Karpas-422 (cell line): ENCODE measurements at places on chromosomes 3 and 15. TPM values are rescaled to one million over a fixed set of nuclear protein-coding genes. Genes with fewer than 3 reads are reported as not detected.
A peak's percentile ranks its signal among the peaks of the same experiment; 100 is the strongest.

The MYO5C gene
- total RNA-seq, result 0.22 and 0.58 TPM in 2 replicates

The PLA2G4D gene
- total RNA-seq, result not detected in 2 replicates

The MYEF2 gene
- 50.0 and 53.8 TPM in 2 replicates for total RNA-seq

The REC114 gene
- not detected in 2 replicates for total RNA-seq

- H3K27ac ChIP-seq, result no peak overlapping the region
- H3K4me1 ChIP-seq, result peaks cover 38% of the 10 kb centered on the region
- no peak overlapping the region for H3K4me3 ChIP-seq
- no peak for DNase-seq
Measured at GRCh38 chr3:52539010-52539653, 2.7 kb downstream of the UQCC5 start.

- H3K27me3 ChIP-seq, result no peaks in the 10 kb centered on the region
- no peak for DNase-seq
- no peaks in the 10 kb centered on the region for H3K36me3 ChIP-seq
- no peak overlapping the region for H3K27ac ChIP-seq
- no peaks in the 10 kb centered on the region for H3K4me1 ChIP-seq
- H3K4me3 ChIP-seq, result no peak overlapping the region
Measured at GRCh38 chr3:171429635-171430034, 30.6 kb downstream of the TNIK start.

The FAM3D gene
- total RNA-seq, result not detected in 2 replicates

- H3K4me3 ChIP-seq, result no peak overlapping the region
- peaks cover 25% of the 10 kb centered on the region for H3K36me3 ChIP-seq
- H3K4me1 ChIP-seq, result peaks cover 100% of the 10 kb centered on the region
- no peak for DNase-seq
- peak overlapping the region; percentile 98 for H3K27ac ChIP-seq
- H3K27me3 ChIP-seq, result no peaks in the 10 kb centered on the region
Measured at GRCh38 chr3:16369885-16370284, 104.9 kb downstream of the OXNAD1 start.

- no peak overlapping the region for H3K4me3 ChIP-seq
- H3K4me1 ChIP-seq, result no peaks in the 10 kb centered on the region
- no peak overlapping the region for H3K27ac ChIP-seq
- no peaks in the 10 kb centered on the region for H3K27me3 ChIP-seq
- no peak for DNase-seq
- no peaks in the 10 kb centered on the region for H3K36me3 ChIP-seq
Measured at GRCh38 chr3:23960649-23961048, 15.6 kb downstream of the NR1D2 start.

DNA sequence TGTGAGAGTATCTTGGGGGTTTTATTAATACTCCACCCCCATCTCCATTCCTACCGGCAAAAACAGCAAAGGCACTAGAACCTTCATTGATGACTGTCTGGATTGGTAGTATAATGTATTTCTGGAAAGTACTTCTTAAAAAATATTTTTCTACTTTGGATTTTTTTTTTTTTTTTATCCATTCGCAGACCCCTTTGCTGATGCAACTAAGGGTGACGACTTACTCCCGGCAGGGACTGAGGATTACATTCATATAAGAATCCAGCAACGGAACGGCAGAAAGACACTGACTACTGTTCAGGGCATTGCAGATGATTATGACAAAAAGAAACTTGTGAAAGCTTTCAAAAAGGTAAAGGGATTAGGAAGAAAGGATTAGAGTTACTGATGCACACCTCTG is 1.2 kb downstream of the EIF1B start:
- H3K4me3 ChIP-seq, result peak overlapping the region; percentile 98
- H3K36me3 ChIP-seq, result peaks cover 23% of the 10 kb centered on the region; the same call in 1 of the 2 replicates
- peaks cover 32% of the 10 kb centered on the region for H3K4me1 ChIP-seq
- no peaks in the 10 kb centered on the region for H3K27me3 ChIP-seq
